ENCODE measurements at places on chromosomes 2 and 18.

DNA sequence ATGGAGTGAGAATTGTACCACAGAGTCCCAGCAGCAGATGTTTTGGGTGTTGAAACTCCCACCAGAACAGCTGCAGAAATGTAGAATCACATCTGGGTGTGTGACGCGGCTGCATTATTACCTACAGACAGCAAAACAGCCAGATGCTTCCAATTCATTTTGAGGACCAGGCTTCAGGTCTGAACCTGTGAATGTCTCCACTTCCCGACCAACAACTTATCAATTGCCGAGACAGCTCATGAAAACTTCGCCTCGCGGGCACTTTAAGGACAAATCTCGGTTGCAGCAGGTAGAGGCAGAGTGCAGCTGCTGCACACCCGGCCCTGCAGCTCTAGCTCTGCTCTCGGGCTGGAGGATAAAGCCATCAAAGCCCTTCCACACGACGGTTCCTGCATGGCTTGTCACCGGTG is 202.0 kb downstream of the HRH4 start:
- no peak for DNase-seq

- no peak for DNase-seq
These were observed 36.3 kb upstream of the NRXN1 start for GRCh38 chr2:51068237-51068636.

GRCh38 chr2:85913884-85914881 is 25.4 kb upstream of the ST3GAL5 start:
- DNase-seq = no peak

- peak; percentile 51 for DNase-seq
These were observed 1.9 kb upstream of the TMEFF2 start for GRCh38 chr2:192196421-192197194.

DNA sequence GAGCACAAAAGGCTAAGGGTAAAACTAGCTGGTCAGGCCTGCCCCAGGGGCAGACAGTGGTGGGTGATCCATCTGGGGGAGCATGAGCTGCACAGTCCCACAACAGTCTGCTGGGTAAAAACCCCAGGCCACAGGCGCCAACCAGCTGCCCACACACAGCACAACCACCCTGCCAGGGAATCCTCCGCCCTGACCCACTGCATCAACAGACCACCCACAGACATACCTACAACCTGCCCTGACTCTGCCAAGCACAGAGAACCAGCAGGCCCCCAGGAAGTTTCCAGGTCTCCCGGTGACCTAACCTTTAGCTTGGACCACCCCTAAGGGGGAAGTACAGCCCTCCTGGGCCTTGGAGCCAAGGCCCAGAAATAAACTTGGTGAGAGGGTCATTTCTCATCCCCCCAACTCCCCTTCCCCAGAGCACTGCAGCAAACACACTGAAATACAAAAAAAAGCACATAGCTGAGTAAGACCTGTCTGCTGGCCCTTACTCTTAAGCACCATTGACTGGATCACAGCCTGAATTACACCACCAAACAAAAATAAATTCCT is 118.3 kb upstream of the CAB39 start:
- no peak for DNase-seq

DNA sequence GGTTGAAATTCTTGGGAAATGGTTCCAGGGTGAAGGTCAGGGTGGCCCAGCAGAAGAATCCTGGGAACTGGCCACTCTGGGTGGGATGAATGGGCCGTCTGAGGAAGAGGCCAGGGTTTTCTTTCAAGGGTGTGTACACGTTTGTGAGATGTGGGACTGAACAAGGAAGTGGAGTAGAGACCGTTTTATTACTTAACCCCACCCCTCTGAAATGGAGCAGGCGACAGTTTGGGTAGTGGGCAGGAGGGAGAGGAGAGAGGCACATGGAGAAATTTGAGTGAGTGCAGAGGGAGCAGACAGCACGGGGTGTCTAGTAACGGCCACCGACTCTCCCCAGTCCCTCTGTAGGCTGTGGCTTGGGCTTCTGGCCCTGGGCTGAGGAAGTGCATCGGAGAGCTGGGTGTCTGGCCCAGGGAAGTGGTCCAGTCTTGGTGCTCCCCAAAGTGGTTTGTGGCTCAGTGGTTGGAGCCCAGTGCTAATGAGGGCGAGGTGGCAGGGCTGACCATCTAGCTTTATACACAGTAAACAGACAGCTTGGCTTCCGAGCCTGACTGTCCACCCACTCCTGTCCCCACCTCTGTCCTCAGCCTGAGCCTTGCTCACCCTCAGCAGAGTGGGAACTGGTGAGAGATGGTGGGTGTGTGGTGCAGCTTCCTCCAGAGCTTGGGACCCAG is 135.3 kb downstream of the DYSF start:
- no peak for DNase-seq

DNA sequence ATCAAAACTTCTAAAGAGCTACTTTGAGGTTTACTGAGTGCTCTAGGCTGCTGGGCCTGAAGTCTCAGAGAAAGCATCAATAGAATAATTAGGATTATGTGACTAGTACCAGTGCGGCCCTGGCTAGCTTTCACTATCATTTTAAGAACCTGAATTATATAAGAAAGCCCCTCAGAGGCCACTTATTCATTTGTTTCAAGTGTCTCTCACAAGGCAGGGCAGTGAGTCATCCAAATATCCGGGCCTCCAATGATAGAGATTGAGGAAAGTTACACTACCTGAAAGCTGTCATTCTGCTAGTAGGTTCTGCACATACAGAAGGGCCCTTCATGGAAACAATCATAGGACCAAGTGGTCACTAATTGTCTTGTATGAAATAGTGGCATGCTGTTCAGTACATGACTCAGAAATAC is 193.1 kb downstream of the L3MBTL4 start:
- DNase-seq = no peak

DNA sequence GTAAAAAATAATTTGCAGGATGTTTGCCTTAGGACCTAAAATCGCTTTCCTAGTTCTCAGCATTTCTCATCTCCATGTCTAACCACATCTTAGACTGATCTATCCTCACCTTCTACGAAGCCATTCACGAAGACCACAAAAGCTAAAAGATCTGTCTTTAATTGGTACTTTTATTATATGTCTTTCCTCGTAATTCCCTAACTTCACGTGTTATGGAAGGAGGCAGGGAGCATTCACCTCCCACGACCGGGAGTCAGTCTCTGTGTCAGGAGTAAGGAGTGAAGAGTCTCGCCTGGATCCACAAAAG is 1.6 kb downstream of the DLGAP1 start:
- DNase-seq = no peak

GRCh38 chr2:143674051-143674450 is 544.8 kb downstream of the ARHGAP15 start:
- no peak for DNase-seq

DNA sequence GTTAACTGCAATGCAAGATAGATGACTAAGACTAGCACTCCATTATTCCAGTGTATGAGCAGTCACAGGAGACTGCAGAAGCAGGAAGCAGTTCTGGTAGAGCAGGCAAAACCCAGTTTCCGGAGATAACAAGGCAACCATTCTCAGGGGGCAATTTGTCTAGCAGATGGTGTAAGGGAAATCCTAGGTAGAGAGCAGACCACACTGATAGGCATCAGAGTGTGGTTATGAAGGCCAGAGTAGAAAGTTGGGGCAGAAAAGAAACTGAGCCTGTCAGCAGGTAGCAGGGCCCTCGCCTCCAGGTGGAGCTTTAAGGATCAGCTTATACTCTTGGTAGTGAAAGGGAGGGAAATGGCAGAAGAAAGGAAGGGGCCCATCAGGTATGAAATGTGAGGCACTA is 164.4 kb downstream of the PDE11A start:
- no peak for DNase-seq

Measured in midbrain (tissue), 1 donor.